ENCODE measurements at places on chromosomes 11 and 22. TPM values are rescaled to one million over a fixed set of nuclear protein-coding genes. Genes with fewer than 3 reads are reported as not detected.

- no peak for DNase-seq
These were observed 6.4 kb downstream of the PLA2G3 start for GRCh38 chr22:31133911-31134310.

GRCh38 chr22:36292823-36293530 is 40.0 kb downstream of the APOL1 start:
- DNase-seq = no peak

DNA sequence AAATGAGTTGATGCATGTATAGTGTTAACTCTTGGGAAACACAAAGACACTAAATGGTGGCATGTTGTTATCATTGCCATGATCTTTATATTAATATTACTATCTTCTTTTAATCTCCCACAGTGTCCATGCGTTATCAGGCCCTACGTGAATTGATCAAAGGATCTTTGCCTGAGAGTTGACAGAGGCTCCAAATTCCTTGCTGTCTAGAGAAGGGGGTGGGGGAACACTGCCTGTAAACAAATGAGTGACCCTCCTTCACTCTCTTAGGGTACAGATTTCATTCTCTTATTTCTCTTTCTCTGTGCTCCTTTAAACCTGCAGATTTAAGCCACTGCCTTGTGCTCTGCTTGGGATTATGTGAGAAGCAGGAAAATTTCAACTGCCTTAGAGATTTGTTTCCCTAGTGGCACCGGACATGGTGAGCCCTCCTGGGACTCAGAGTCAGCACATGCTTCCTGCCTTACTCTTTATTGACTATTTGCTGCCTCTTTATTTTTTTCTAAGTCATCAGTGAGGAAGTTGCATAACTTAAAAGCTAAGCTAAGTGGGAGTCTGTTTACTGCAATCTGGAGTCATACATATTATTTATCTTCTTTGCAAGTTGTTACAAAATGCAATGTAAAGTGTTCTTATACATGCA is 122.9 kb downstream of the MAML2 start:
- peak; percentile 43 for DNase-seq

GRCh38 chr11:29432719-29433325 is 584.0 kb downstream of the KCNA4 start:
- peak; percentile 47 for DNase-seq

DNA sequence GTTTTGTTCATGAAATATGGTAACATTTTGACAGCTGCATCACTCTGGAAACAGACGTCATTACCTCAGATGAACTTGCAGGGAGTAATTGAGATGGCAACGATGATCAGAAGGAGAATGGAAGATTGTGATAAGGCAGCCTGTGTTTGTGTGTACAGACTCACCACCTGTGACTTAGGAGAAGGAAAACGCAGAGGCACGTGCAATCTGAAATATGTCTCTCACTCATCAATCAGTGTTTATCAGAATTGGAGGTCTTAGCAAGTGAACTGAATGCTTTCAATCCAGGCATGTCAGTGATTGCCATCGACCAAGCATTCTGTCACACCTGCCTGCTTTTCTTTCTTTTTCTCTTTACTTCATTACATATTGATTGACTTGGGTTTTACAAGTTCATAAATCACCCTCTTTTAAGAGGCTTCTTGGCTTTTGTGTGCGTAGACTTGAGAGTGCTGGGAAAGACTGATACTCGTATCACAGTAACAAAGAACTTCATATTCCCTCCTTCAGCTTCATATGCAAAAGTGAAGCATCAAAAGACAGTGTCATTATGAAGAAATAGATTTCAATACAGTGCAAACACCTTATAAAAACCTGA is 24.6 kb downstream of the FAT3 start:
- no peak for DNase-seq

DNA sequence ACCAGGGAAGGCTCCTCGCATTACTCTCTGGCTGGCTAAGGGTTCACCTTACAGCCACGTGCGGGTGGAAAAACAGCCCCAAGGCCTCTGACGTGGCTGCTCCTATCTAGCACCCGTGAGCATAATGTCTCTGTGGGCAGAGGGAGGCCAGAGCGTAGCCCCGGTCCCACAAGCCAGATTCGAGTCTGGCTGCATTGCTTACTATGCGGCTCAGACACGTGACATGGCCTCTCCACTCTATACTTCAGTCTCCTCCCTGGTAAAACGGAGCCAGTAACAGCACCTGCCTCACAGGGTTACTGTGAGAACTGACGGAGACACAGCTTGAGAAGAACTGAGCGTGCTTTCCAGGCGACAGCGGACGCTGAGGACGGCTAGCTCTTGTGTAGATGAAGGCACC is 105.8 kb upstream of the BID start:
- DNase-seq = no peak

GRCh38 chr22:35465109-35465701 is 65.3 kb downstream of the MCM5 start:
- no peak for DNase-seq

DNA sequence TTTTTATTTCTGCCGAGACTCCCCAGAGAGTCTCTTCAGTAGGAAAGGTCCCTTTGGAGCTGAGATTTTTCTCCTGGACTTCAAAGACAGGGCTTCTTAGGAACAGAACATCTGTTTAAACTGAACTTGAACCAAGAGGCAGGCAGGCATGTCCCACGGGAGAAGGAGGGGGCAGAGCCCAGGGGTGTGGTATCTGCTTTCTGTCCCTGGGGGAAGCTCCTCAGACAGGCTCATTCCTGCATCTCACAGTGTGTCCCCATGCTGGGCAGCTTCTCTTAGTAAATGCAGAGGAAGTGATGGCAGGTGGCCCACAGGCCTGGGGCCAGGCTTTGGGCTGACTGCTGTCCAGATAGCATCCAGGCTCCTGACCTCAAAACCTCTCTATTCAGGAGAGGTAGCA is 47.3 kb downstream of the TSPAN18 start:
- no peak for DNase-seq

GRCh38 chr11:28257761-28258160 is 149.6 kb downstream of the METTL15 start:
- DNase-seq = no peak

DNA sequence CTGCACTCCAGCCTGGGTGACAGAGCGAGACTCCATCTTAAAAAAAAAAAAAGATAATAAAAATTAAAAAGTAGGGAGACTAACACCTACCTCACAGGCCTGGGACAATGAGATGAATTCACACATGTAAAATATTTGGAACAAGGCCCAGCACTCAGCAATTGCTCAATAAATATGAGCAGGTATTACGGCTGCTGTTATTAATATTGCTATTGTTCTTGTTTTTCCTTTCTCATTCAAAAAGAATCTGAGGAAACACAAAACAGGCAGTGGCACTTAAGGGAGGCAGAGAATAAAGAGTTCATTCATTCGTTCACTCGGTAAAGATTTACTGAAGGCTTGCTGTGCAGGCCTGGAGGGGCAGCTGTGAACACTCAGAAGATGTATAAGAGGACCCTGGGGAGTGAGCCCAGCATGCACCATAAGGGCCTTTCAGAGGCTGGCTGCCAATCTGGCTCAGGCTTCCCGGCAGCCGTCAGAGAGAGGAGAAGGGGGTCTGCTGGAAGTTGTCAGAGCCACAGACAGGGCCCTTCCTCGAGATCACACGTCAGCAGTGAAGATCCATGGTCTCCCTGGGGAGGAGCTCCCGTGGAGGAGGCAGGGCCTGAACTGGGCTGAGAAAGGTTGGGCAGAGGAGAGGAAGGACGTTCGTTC is 51.6 kb upstream of the TCF20 start:
- DNase-seq = peak; percentile 75

GRCh38 chr11:77789061-77789730 is 31.3 kb downstream of the RSF1 start:
- DNase-seq = no peak

DNA sequence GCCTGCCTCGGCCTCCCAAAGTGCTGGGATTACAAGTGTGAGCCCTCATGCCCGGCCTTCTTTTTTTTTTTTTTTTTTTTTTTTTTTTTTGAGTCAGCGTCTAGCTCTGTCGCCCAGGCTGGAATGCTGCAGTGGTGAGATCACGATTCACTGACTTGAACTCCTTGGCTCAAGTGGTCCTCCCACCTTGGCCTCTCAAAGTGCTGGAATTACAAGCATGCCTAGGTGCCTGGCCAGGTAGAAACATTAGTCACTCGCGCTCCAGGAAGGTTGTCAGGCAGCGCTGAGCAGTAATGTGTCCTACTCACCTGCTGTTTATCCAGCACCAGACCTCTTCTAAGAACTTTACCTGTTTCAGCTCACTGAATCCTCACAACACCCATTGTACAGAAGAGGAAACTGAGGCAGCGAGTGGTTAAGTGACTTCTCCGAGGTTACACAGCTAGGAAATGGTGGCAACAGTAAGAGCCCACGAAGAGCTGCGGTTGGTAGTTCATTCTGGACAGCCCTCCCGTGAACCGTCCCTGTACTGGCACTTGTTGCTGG is 496 bp upstream of the CST6 start:
- DNase-seq = peak; percentile 86

- peak; percentile 0 for DNase-seq
These were observed 62.3 kb upstream of the ANO5 start for GRCh38 chr11:22130462-22131053.

GRCh38 chr11:119085437-119085847 is 761 bp downstream of the HMBS start:
- DNase-seq = no peak

DNA sequence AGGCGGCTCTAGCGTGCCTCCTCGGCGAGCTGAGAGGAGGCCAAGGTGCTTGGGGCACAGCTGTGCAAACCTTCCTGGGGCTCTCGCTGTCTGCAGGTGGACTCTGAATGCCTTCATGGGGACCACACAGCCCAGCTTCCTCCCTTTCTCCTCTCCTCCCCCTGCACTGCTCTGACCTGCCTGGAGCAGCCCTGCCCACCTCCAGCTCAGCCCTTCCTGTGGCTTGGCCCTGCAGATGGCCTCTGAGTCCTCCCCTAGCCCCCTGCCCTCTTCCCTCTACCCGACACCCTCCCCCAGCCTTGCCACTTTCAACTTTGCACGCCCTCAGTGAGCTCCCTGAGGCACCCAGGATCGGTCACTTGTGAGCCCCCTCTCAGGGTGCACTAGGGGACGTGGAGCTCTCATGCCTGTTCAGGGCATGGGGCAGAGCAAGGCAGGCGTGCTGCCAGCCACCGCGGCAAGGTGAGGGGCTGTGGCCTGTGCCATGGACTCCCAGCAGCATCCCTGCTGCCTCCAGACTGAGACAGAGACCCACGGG is 31.4 kb downstream of the PPM1F start:
- DNase-seq = no peak

DNA sequence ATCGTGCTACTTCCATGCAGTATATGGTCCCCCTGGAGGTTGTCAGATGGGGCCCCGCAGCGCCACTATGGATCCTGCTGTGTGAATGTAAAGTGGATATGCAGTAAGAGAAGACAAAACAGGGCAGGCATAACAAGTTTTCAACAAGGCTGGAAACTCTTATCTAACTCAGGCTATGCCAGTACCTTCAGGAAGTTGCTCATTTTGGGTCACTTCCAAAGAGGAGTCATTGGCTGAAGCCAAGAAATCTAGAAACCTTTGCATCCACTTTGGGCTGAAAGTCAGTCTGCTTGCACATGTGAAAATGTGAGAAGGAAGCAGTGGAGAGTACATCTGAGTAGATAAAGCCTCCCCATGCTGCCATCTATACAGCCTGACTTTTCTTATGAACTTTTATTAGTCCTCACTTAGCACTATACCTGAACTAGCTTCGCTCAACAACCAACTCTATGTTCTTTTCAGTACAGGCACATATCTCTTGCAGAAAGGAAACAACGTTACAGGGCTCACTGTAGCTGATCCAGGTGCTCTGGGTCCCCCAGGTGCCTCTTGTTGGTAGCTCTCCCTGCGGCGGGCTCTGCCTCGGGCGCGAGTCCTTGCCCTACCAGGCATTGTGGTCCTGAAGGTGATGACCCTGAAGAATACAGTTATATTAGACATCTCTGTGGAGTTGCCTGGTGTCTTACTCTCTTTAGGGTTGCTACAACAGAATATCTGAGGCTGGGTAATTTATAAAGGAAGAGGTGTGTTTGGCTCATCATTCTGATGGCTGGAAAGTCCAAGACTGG is 12.4 kb downstream of the PIWIL3 start:
- no peak for DNase-seq

- DNase-seq = no peak
These were observed 91.8 kb downstream of the FEZ1 start for GRCh38 chr11:125404157-125404810.

- no peak for DNase-seq
These were observed 304.0 kb upstream of the NARS2 start for GRCh38 chr11:78878631-78879030.

Gene MCHR1
- total RNA-seq = not detected

Gene HIC2
- total RNA-seq = 2.5 TPM

Gene OR52E8
- not detected for total RNA-seq

Gene OR56B1
- not detected for total RNA-seq

Gene OR52H1
- not detected for total RNA-seq

Gene CDKN1C
- 5.7 TPM for total RNA-seq

Gene XRRA1
- total RNA-seq = 49.3 TPM

Gene OR6T1
- total RNA-seq = not detected

Gene IGLL1
- total RNA-seq = not detected
